ENCODE measurements at places on chromosomes 1 and 21. TPM values are rescaled to one million over a fixed set of nuclear protein-coding genes. Genes with fewer than 3 reads are reported as not detected.

The LRRC53 gene
- total RNA-seq = not detected

The CYP2J2 gene
- total RNA-seq = 0.35 TPM

The KDF1 gene
- total RNA-seq = not detected

The EXTL1 gene
- total RNA-seq = 0.08 TPM

The ORC1 gene
- 0.72 TPM for total RNA-seq

The PTGFR gene
- total RNA-seq = 42.8 TPM

The HTR1D gene
- 0.46 TPM for total RNA-seq

The AMY1A gene
- not detected for total RNA-seq

The LAD1 gene
- total RNA-seq = 1.8 TPM

The TCEA3 gene
- 25.6 TPM for total RNA-seq

The SMCP gene
- not detected for total RNA-seq

The OR2T2 gene
- not detected for total RNA-seq

The SGIP1 gene
- 8.6 TPM for total RNA-seq

The TEX38 gene
- 1.7 TPM for total RNA-seq

The CACNA1S gene
- total RNA-seq = not detected

The UBL4B gene
- not detected for total RNA-seq

The A3GALT2 gene
- total RNA-seq = 0.67 TPM
